IPS DF 19.7 (cell line): ENCODE measurements at places on chromosomes 7 and 10.

- DNase-seq: no peak
Observed at GRCh38 chr10:122510326-122510725, 49.0 kb downstream of the HTRA1 start.

DNA sequence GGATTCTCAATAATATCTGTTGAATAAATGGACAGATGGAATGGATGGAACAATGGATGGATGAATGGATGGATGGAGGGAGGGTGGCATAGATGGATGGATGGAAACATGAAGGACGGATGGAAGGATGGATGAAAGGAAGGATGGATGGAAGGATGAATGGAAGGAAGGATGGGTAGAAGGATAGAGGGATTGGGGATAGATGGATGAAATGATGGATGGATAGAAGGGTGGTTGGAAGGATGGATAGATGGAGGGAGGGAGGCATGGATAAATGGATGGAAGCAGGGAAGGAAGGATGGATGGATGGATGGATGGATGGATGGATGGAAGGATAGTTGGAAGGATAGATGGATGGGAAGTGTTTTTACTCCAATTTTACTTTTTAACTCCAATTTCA lies 35.4 kb downstream of the AKR1B15 start:
- DNase-seq: no peak

DNA sequence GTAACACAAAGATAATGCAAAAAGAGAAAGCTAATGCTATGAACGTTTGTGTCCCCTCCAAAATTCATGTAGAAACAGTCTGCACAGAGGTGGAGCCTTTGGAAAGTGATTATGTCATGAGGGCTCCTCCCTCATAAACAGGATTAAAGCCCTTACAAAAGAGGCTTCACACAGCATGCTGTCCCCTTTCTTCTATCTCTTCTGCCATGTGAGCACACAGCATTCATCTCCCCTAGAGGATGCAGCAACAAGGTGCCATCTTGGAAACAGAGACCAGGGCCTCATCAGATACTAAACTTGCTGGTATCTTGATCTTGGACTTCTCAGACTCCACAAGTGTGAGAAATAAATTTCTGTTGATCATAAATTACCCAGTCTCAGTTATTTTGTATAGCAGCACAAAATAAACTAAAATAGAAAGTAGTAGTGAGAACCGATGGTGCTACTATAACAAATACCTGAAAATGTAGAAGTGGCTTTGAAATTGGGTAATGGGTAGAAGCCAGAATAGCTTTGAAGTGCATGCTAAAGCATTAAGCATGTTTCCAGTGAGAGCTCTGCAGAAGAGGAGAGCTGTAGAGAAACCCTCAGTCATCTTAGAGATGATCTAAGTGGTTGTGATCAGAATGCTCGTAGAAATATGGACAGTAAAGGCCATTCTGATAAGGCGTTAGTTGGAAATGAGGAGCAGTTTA lies 108.7 kb downstream of the DNAJC1 start:
- DNase-seq: no peak

GRCh38 chr10:131453721-131454634 lies 142.5 kb upstream of the TCERG1L start:
- peak; percentile 9 for DNase-seq

DNA sequence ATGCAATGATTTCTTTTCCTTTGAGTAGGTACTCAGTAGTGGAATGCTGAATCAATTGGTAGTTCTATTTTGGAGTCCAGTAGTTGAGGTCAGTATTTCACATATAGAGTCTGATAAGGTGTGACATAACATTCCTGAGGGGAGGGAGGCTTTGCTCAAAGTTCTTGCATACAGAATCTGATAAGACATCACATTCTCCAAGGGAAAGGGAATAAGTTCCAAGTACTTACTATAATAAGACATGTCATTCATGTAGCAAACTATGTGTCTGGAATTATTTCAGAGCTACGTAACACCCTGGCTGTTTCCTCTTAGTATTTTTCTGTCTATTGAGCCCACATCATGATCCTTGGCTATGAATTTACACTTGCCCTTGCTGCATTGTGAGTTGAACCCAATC lies 74.3 kb upstream of the POM121L12 start:
- DNase-seq: no peak

DNA sequence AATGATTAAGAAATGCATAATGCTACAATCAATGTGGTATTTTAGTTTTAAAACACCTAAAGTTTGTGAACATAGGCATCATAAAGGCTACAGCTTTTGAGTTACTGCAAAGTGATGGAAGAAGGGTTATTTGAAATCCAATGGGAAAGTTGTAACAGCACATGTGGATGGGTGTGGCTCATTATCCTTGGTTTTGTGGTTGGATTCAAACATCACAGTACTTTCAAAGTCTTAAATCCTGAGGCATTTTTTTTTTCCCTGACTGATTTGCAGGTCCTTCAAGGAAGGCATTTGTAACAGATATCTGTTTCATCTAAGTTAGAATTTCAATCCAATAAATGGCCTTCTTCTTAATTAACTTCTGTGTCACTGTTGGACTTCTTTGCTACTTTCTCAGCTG lies 9.8 kb upstream of the SHTN1 start:
- DNase-seq: no peak

DNA sequence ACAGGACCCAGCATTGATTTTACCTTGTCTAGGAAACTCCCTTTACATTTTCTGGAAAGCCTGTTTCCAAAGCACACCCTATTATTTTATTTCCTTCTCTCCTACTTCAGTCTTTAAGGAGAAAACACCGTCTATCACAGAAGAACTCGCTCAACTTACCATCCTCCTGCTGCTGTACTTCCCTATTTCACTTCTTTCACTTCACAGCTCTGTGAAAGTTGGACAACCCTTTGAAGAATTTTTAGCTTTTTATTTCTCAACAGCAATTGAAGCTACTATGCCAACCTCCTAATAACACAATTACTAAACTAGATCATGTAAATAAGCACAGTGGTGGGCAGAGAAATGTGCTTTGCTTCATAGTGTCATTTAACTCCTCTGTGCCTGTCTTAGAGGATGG lies 166.5 kb downstream of the TFEC start:
- DNase-seq: no peak

DNA sequence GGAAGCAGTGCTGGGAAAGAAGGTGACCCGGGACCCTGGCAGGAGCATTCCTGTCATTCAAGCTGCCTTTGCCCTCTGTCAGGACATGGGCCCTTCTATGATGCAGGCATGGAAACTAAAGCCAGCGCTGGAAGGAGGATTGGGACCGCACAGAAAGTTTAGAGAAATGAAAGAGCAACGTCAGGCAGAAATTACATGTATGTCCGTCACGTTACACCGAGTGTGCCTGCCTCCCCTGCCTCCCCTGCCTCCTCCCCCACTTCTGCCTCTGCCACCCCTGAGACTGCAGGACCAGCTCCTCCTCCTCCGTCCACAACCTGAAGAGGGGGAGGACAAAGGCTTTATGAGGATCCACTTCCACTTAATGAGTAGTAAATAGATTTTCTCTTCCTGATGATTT lies 13.9 kb upstream of the PWWP2B start:
- DNase-seq: no peak

GRCh38 chr10:100524638-100525037 lies 5.0 kb upstream of the SEC31B start:
- no peak for DNase-seq

GRCh38 chr10:62543571-62544355 lies 169.6 kb downstream of the ZNF365 start:
- no peak for DNase-seq

- no peak for DNase-seq
Observed at GRCh38 chr7:101124376-101125056, 2.4 kb upstream of the SERPINE1 start.

- DNase-seq: no peak
Observed at GRCh38 chr7:156127166-156128134, 315.2 kb upstream of the SHH start.

DNA sequence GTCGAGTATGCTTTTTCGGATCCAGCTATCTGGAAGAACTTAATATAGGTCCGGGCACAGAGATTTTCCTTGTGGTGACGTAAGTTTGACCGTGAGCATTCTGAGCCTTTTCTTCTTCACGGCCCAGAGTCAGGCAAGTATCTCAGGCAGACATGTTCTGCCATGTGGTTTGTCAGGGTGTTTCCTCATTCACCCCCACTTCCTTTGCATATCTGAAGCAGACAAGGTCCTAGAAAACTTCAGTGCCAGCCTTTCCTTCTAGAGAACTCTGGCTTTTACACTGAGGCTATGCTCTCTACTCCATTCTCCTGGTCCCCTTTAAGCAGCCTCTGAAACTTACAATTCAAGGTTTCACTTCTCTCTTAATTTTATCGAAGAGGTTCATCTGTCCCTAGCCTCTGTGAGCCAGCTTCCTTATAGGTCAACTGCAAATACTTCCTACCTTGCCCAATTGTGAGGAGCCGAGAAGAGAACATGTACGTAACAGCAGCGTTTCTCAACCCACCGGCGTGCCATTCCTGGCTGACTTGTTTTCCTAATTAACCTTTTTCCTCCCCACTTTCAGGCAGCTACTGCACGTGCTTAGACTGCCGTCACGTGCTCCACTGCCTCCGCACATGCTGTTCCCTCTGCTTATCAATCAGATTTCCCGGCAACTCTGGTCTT lies 47.3 kb downstream of the CDCA7L start:
- DNase-seq: no peak

- no peak for DNase-seq
Observed at GRCh38 chr7:104111271-104111670, 96.5 kb downstream of the ORC5 start.

- DNase-seq: no peak
Observed at GRCh38 chr7:35727571-35727970, 32.6 kb upstream of the HERPUD2 start.
